Heart left ventricle (tissue), 16 donors: ENCODE measurements at places on chromosomes 6 and 20.

DNA sequence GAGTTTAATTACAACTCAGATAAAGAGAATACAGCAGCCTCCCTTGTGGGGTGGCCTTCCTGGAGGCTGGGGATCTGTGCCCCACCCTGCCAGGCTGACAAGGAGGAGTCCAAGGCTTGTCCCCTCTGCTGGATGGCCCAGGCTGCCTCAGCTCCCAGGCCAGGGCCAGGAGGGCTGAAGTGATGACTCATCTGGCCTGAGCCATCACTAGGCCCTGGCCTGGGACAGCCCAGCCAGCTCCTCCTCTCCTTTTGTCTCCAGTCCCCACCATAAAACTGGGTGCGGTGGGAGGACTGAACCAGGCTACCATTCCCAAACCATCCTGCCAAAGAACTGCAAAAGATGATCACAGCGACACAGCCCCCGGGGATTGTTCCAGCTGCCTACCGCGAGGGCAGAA lies 15.0 kb downstream of the GRM4 start:
- DNase-seq, result no peak

GRCh38 chr6:139597771-139598755 lies 223.6 kb upstream of the CITED2 start:
- DNase-seq, result peak; percentile 64

DNA sequence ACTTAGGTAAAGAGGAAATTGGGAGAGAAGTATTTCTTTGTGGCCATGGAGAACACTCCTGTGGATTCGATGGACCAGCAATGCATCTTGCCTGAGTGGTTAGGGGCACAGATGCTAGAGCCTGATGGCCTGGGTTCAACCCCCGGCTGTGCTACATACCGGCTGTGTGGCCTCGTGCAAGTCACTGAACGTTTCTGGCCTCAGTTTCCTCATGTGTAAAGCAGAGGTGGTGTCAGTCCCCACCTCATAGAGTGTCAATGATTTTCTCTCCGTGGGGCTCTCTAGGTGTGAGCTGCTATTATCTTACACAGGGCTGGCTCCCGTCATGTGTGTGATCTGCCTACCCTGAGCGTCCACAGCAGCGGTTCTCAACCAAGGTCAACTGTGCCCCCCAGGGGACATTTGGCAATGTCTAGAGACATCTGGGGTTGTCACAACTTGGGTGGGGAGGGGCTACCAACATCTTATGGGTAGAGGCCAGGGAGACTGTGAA lies 50.0 kb upstream of the PTPN1 start:
- peak; percentile 28 for DNase-seq

GRCh38 chr20:20608641-20609040 lies 103.8 kb downstream of the RALGAPA2 start:
- DNase-seq, result no peak

GRCh38 chr20:17646209-17646960 lies 35.7 kb downstream of the RRBP1 start:
- DNase-seq, result no peak

DNA sequence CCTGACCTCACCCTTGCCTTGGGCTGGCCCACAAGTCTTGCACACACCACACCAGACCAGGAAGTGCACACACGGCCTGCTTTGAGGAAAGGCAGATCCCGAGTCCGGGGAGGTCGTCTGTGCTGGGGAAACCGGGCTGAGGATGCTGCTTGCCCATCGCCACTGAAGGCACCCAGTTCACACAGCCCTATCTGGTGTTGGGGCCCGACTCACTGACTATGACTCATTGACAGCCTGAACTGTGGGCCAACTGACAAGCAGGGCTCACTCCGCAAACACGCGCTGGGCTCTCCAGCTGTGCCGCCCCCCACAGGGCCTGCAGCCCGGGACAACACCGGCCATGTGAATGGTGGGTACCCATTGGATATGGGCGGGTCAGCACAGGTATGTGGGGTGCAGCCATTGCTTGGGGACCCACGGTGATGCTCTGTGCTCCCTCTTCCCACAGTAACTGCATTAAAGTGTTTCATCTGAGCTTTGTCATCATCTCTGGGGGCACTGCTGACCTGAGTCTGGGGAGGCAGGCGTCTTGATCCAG lies 1.6 kb downstream of the SAMD10 start:
- no peak for DNase-seq

DNA sequence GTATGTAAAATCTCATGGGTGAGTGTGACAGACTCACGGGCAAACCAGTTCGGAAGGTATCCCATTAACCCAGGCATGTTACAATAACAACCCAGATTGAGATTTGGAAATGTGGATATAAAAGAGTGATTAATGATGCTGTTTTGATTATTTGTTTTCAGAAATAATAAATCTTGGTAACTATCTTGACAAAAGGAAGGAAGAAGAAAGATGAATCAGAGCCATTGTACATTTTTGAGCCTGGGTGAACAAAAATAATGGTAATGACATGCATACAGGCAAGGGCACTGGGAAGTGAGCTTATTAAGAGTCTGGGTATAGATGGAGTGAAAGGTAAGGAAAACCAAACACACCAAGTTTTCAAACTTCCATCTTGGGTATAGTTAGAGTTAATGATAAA lies 862.0 kb downstream of the PHF3 start:
- DNase-seq, result no peak

- no peak for DNase-seq
Measured at GRCh38 chr6:71408787-71409723, 120.4 kb downstream of the OGFRL1 start.

GRCh38 chr6:154395316-154395715 lies 38.7 kb upstream of the IPCEF1 start:
- no peak for DNase-seq

- no peak for DNase-seq
Measured at GRCh38 chr6:16767765-16768476, 6.7 kb upstream of the ATXN1 start.
